Naive B cell (primary cell): ENCODE measurements at places on chromosomes 4 and X.
A peak's percentile ranks its signal among the peaks of the same experiment; 100 is the strongest.

DNA sequence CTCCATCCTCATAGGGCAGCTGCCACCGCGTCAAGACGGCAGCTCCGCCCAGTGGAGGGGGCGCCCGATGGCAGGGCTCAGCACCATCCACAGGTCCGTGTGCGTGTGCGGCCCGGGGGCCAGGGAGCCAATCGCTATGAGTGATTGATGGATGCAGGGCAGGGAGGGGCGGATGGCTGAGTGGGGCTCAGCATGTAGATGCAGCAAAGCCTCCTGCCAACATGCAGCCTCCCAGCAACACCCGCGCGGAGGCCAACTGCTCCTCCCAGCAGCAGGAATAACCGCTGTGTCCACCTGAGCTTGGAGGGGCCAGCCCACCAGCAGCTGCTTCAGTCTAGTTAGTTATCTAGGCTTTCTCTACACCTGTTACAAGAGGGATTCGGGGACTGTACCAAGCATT, 77.4 kb downstream of the MTMR1 start:
- no peak for DNase-seq

GRCh38 chr4:34362654-34363053, 1881.7 kb downstream of the ARAP2 start:
- no peak for DNase-seq

- no peak for DNase-seq
Measured at GRCh38 chrX:17814557-17814956, 46.5 kb downstream of the RAI2 start.

DNA sequence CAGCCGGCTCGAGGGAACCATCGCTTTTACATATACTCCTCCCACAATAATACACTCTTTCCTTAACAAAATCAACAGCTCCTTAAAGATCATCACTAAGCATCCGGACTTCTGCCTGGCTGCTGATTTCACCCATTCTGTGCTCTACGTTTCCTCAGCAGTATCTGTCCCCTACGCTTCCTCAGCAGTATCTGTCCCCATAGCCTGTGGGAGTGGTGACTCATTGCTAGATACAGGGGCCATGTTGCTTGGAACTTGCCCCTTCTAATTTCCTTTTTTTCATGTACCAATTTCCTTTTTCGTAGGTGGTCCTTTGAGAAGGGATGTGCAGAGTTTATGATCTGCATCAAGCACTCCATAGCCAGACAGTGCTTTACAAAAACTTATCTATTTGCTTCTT, 18.6 kb downstream of the MAP3K15 start:
- DNase-seq = no peak

DNA sequence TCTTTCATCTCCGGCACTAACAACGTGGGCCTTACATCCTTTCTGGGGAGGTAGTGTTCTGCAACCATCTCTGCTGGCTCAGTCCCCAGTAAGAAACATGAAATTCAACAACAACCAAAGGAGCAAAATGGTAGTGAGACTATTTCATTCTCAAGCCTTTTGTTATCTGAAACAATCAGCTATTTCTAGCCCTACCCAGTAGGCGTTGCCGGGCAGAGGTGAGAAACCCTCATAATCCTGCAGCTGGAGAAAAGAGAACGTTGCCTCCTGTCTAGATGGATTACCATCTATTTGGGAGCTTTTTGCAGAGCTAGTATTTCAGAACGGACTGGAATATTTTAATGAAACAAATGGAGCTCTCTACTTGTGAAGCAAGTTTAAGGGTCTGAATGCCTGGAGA, 66.4 kb upstream of the GPR174 start:
- no peak for DNase-seq

DNA sequence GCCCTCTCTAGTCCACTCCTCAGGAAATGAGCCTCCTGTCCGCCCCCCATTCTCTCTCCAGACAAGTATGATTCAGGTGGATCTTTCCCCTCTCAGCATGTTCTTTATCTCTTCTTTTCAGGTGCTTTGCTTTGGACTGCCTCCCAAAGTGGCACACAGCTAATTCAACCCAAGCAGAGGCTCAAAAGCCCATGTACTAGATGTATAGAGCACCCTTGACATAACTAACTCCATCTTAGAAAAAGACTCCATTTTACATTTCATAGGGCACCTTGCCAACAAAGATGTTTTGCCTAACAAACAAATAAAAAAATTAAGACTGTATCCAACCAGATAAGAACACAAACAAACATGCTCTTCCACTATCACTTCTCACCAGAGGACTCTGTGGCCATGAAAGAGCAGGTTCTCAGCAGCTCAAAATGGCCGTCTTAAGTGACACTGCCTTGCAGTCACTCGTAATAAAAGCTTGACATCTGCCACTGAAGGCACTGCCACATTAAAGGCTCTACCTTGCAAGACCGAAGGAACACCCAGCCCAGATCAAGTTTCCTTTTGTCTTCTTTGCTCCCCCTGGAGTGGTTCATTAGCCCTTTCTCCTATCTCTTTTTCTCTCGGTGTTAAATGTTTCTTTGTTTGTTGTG, 84.9 kb upstream of the TAB3 start:
- no peak for DNase-seq

DNA sequence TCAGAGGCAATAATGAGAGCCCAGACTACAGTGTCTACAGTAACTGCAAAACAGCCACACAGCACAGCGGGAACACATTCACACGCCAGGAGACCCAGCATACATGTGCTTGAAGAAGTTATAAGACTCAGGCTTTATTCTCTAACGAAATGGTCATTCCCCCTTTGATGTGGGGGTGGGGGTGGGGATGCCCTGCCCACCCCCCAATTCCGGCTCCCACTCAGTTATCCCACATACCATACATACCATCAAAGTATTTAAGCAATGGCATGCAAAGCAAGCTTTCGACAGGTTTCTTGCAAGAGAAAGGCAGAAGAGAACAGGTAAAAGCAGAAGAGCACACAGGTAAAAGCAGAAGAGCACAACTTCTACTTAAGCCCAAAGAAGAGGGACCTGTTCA, 3.6 kb downstream of the MECP2 start:
- DNase-seq = no peak

- DNase-seq = no peak
Measured at GRCh38 chr4:7156328-7156727, 36.0 kb upstream of the SORCS2 start.

DNA sequence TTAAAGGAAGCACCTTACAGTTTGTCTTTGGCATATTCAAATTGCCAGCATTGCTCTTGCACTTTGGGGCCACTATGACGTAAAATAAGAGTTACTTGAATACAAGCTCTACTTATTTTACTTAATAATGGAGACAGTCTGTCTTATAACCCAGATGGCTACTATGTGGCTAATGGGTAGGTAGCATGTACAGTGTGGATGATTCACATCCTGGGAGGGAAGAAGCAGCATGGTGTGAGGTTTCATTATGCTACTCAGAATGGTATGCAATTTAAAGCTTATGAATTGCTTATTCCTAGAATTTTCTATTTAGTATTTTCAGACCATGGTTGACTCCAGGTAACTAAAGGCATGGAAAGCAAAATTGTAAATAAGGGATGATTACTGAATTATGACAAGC, 761.8 kb upstream of the ATOH1 start:
- DNase-seq = no peak

GRCh38 chrX:134712272-134712671, 54.0 kb upstream of the PLAC1 start:
- DNase-seq = no peak

DNA sequence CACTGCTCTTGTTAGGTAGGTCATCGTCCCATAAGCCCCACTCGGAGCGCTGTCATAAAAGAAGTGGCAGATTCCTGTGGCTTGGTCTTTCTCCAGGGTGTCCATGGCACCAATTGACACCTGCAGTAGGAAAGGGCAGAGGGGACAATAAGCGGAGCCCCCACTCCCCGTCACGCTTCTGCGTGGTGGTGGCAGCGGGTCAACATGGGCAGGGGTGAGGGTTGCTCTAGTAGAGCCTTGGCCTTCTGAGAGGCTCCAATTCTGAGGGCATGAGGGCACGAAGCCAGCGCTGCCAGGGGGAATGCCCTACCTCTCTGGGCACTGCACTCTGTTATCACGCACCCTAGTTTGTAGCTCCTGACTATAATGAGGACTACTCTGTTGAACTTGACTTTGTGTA, 90.4 kb downstream of the PHKA2 start:
- no peak for DNase-seq

DNA sequence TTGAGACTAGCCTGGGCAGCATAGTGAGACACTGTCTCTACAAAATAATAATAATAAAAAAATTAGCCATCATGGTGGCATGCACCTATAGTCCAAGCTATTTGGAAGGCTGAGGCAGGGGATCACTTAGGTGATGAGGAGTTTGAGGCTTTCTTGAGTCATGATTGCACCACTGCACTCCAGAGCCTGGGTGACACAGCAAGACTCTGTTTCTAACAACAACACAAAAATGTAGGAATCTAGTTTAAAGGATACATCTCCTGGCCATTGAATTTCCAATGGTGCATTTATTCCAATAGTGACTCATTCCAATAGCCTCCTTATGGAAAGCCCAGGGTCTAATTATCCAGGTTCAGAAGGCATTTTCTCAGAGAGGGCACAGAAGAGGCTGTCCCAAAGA, 21.9 kb upstream of the HERC6 start:
- DNase-seq = no peak

DNA sequence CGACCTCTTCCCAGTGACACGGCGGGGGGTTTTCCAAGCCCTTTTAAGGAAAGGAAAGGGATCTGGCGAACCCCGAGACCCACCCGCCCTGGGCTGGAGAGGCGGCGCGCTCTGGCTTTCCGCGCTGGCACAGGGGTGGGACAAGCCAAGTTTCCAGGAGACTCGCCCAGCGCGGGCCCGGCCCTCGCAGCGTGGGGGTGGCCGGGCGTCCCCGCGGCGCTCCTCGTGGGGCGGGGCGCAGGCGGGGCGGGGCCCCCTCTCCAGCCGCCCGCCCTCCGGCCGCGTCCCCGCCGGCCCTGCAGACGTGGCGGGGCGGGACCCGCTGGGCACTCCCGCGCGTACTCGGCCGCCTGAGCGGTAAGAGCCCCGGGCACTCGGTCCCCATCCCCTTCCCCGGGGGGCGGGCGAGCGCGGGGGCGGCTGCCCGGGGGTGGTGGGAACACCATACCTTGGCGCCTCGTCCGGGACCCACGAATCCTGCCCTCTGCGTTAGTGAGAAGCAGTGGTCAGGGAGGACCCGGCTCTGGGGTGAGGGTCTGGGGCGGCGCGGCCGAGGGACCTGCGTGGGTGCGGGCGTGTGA, at the start of gene FAM114A1:
FAM114A1 (plus strand) TSS at position 329 of the 581 bp plus-strand sequence. CDS start 10,273 bp downstream, outside the sequence.
- peak; percentile 44 for DNase-seq

- no peak for DNase-seq
Measured at GRCh38 chr4:75671802-75672421, 1.3 kb downstream of the G3BP2 start.

GRCh38 chr4:9903317-9903716, 118.0 kb downstream of the SLC2A9 start:
- DNase-seq = no peak

- DNase-seq = no peak
Measured at GRCh38 chrX:114715096-114715495, 131.2 kb downstream of the HTR2C start.

DNA sequence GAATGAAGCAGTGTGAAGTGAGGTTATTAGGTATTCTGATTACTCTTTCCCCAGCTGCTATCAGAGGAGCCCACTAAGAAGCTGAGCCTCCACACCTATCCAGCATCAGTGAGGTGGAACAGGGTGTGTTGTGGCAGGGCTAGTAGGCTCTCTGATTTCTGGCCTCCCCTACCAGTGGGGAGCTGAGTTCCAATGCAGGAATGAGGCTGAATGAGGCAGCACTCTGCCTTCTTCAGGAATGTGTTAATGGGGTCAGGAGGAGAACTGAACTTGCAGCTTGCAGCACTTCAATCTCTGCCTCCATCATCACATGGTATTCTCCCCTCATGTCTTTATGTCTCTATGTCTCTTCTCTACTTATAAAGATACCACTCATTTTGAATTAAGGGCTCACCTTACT, 26.9 kb downstream of the SOX3 start:
- DNase-seq = no peak

GRCh38 chr4:15104825-15105224, 102.5 kb downstream of the CPEB2 start:
- no peak for DNase-seq

DNA sequence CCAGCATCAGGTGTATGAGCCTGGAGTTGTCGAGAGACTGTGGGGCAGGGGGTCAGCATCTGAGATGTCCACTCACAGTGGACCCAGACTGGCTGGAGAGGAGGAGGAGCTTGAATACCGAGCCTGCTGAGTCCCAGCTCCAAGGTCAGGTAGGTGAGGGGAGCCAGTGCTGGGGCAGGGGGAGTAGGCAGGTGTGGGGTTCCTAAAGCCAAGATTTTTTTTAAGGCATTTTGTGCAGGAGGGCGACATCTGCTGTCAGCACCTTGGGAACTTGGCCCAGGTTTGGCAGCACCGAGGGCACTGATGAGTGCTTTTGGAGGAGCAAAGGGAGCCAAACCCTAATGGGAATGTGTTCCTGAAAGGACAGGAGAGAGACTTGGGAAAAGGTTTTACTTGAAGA, 64.2 kb upstream of the MSANTD1 start:
- DNase-seq = no peak

DNA sequence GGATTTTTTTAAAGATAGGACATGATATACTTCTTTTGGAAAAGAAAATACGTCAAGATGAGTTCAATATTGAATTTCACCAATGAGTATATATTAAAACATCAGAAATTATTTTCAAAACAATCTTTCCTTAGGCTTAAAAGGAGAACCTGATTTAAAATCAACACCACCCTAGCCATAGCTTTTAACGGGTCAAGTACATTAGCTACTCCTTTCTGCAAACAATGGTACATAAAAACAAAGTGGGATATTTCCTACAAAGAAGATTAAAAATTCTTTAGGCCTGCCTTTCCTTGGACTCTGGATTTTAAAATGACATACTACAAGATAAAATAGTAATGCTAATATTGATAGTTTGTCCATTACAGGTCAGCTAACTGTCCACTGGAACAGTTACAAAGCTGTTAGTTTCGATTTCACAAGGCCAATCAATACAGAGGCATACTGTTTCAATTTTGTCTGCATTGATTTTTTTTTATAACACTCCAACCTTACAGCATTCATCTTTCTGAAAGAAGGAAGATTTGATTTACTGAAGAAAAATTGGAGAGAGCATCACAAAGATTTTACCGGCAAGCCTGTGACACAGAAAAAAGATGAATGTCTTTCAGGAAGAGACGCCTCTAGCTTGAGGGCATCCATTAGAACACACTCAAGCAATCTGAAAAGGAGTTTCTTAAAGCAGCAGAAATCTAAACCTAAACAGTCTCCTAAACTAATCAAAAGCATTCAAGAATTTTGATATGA, 97.2 kb downstream of the MAB21L2 start:
- DNase-seq = no peak
